ENCODE measurements at places on chromosomes 2 and 18.

GRCh38 chr2:128734521-128735295, 416.0 kb upstream of the HS6ST1 start:
- no peak for DNase-seq

DNA sequence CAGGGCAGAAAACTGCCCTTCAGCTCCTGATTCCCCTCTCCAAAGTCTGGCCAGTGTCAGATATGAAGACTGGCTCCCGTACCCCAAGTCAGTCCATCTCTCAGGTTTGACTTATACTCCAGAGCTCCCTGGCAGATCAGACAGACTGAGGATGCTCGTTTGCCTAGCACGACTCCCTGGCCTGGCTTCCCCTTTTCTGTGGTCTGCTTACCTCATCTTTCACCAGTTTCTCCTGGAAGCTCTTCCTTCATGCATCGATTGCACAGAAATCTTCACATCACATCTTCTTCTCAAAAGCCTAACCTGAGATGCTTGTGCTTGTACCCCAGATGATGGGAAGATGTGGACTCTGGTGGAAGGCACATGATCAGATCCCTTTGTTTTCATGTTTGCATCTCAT, 387.9 kb upstream of the POU3F3 start:
- no peak for DNase-seq

- DNase-seq = no peak
Observed at GRCh38 chr2:75146606-75147332, 52.6 kb downstream of the TACR1 start.

GRCh38 chr2:166862468-166863132, 25.7 kb upstream of the XIRP2 start:
- no peak for DNase-seq

DNA sequence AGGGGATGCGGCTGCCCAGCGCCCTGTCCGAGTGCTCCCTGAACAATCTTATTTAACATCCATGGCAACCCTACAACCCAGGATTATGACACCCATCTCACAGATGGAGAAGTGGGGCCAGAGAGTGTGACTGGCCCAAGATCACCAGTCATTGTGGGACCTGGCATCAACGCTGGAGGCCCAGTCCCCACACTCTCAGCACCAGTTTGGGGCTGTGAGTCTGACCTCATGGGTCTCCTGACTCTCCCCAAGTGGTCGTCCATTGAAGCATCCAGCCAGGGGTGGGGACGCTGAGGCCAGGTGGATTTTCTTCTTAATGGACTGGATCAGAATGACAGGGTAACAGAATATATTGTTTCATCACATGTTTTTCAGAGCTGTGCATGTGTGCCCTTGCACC, 24.5 kb downstream of the MAL start:
- no peak for DNase-seq

GRCh38 chr2:156430980-156431358, 5.2 kb upstream of the GPD2 start:
- DNase-seq = no peak

DNA sequence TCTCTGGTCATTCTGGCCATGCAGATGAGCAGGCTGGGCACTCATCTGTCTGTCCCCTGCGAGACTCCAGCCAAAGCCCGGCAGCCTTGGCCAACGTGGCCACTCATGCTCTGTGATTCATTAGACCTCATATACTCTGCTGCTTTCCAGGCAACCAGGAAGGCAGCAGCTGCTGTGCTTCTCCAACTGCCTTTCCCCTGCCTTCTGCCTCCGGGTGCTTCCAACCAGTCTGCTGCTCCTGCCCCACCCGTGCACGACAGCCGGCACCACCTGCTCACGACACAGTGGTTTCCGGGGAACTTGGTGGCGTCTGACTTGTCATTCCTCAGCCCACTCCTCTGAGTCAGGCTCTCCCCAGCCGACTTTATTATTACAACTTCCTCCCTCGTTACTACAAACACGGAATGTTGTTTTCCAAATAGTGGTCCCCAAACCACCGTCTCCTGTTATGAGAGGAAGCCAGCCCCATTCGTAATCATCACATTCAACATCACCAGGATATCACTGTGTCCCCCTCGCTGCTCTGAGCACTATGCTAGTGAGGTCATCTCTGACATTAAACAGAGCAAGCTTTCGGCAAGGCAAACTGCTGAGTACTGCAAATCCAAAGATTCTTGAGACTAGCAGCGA, 392.4 kb downstream of the ALK start:
- no peak for DNase-seq

DNA sequence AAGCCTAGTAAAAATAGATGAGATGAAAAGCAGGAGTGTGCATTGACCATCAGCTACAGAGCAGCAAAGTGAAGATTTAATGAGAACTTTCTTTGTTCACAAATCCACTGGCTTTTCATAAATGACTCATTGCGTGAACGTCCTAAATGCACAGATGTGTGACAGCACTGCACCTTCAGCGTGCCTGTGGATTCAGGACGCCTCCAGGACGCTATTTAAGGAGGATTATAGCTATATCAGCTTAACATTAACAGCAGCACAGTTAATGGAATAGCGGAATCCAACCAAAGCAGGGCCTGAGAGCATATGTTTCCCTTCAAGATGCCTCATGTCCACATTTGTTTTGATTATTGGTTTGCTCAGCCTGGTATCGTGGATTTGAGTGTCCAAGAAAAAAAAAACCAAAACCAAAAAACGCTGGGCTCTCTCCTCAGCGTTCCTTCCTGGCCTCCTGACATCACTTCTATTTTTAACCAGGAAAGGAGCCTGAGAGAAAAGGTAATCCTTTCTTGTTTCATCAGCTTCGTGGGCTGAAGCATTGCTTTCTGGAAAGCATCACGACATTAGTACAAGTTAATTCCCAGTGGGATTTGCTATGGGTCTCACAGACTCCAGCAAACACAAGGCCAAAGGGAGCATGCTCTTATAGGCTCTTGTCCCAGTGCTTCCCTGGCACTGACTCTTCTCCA, 447.0 kb upstream of the SMIM21 start:
- DNase-seq = no peak

DNA sequence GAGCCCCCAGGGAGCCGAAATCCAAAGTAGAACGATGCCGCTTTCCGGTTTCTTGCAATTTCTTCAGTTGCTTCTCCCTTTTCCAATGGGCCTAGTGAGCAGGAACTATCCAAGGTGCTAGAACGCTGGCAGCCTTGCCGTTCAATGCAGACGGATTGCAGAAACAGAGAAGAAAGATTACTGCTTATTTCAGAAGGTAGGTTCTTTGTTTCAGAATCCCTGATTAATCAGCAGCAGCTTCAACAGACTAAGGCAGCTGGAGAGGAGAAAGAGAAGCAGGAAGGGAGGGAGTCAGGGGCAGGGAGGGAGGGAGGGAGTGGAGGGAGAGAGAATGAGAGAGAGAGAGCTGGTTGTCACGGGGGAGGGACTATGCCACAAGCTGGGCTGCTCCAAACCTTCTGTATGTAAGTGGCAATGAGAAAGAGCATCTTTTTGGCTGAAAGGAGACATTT, 576 bp downstream of the NYAP2 start:
- no peak for DNase-seq

- no peak for DNase-seq
Observed at GRCh38 chr2:191783416-191783815, 63.5 kb downstream of the CAVIN2 start.

DNA sequence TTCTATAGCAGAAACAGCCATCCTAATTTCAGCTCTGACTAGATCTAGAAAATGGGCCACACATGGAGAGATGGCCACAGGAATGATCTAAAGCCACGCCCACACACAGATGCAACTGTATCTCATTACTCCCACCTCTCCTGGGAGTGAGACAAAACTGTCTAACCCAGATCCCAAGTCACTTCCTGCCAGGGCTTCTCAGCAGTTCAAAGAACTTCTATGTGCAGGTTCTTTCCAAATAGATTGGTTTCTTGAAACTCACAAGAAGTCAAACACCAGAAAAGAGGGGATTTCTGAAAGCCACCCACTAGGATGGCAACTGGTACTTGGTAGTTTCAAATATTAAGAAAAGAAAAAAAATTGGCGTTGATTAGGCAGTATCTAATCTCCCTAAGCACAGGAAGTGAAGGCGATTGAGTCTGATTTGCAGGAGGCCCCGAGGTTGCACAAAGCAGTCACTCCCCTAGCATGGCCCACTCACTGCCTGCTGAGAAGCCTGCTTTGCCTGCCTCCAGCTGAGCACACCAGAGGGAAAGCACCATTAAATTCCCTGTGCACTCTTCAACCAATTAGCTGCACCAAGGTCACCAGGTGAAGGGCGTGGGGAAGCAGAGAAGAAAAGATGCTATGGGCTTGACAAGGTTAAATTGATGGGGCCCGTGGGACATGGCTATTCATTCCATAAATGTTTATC, 51.1 kb downstream of the PAPOLG start:
- no peak for DNase-seq

GRCh38 chr2:118705032-118705431, 142.4 kb downstream of the EN1 start:
- no peak for DNase-seq

Data from effector CD8-positive, alpha-beta T cell (primary cell).